ENCODE measurements at places on chromosomes 7 and 10.

DNA sequence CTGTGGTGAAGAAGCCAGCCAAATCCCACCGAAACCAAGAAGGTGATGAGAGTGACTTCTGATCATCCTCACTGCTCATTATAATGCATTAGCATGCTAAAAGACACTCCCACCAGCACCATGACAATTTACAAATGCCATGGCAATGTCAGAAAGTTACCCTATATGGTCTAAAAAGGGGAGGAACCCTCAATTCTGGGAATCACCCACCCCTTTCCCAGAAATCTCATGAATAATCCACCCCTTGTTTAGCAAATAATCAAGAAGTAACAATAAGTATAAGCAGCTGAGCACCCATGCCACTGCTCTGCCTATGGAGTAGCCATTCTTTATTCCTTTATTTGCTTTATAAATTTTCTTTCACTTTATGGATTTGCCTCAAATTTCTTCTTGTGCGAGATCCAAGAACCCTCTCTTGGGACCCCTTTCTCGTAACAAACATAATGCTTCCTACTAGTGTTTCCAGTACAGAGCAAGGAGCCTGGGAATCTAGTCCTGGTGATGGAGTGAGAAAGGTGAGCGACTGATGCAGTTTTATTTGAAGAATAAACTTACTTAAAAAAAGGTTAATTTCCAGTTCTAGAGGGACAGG lies 18.4 kb upstream of the EXOC6 start:
- DNase-seq, result no peak

GRCh38 chr7:47873762-47874161 lies 74.5 kb downstream of the PKD1L1 start:
- DNase-seq, result no peak

- DNase-seq, result no peak
These were observed 59.0 kb downstream of the GNA12 start for GRCh38 chr7:2785071-2785500.

- DNase-seq, result no peak
These were observed 20.5 kb upstream of the RASGEF1A start for GRCh38 chr10:43287056-43288007.

- DNase-seq, result no peak
These were observed 27.6 kb upstream of the PIK3AP1 start for GRCh38 chr10:96747734-96748550.
